ENCODE measurements at places on chromosomes 7 and 10.

DNA sequence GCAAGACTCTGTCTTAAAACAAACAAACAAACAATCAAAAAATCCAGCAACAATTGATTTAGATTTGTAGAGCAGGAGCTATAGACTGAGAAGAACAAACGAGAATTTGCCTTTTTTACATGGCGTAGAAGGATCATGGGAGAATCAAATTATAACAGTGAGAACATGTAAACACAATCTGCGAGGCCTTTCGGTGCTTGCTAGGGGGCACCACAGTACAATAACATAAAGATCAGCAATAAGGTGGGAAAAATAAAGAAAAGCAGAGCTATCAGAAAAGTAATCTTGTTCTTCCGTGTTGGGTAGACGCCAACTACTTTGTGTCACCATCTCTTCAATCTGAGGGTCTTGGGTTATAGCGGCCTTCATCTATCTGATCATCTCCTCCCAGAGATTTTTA is 82.2 kb downstream of the NOD1 start:
- no peak for DNase-seq

GRCh38 chr10:57815949-57816348 is 451.7 kb downstream of the IPMK start:
- DNase-seq, result no peak

DNA sequence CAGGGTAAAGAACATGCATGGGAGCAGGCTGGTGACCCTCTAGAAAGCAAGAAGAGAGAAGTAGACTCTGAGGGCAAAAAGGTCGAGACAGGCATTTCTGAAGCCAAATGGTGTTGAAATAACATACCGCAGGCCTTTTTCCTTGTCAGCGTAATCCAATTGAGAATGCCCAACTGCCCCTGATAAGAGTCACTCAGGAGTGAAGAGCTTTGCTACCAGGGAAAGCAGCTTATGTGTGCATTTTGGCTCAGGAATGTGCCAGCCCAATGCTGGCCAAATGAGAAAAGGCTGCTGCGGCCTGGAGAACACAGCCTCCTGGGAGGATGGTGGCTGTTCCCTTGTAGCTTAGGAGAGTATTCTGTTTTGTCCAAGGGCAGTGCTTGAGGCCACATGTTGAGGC is 61.4 kb upstream of the NFKB2 start:
- DNase-seq, result no peak

DNA sequence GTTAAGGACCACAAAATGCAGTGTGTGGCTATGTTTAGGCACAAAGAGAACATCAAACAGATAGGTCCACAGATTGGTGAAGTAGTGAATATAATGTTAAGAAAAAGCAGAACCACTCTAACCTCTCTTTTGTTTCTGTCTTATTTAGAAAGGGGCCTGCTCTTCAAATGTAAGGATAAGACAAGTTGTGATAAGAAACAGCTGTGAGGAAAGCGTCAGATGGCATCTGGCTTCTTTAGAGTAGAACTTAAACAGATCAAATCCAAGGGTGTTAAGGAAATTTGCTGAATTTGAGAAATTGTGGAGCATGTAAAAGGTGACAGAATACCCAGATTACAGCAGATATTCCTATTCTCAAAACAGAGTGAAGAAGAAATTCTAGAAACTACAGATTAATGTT is 151.0 kb upstream of the LRGUK start:
- no peak for DNase-seq

- DNase-seq, result no peak
These were observed 435.6 kb upstream of the NPVF start for GRCh38 chr7:25663877-25664276.

DNA sequence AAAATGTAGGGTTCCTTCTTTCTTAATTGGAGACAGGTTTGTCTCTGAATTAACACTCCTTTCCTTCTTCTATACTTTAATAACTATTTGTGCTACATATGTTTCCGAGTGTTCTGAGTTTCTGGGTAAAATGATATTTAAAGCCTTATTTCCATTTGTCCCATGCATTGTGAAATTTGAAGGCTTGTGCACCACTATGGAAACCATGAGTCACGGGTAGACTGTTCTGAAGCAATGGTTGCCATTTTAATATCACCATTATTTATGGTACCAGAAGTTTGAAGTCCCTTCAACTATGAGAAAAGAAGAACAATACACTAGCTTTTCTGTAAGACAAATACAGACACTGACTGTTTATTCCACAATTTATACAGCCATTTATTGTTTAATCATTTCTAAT is 44.7 kb upstream of the ZEB1 start:
- DNase-seq, result no peak

GRCh38 chr7:97317575-97317974 is 200.1 kb downstream of the SDHAF3 start:
- no peak for DNase-seq

GRCh38 chr7:55962014-55962413 is 2.4 kb upstream of the NIPSNAP2 start:
- no peak for DNase-seq

GRCh38 chr10:84848967-84849366 is 520.6 kb downstream of the CCSER2 start:
- no peak for DNase-seq

DNA sequence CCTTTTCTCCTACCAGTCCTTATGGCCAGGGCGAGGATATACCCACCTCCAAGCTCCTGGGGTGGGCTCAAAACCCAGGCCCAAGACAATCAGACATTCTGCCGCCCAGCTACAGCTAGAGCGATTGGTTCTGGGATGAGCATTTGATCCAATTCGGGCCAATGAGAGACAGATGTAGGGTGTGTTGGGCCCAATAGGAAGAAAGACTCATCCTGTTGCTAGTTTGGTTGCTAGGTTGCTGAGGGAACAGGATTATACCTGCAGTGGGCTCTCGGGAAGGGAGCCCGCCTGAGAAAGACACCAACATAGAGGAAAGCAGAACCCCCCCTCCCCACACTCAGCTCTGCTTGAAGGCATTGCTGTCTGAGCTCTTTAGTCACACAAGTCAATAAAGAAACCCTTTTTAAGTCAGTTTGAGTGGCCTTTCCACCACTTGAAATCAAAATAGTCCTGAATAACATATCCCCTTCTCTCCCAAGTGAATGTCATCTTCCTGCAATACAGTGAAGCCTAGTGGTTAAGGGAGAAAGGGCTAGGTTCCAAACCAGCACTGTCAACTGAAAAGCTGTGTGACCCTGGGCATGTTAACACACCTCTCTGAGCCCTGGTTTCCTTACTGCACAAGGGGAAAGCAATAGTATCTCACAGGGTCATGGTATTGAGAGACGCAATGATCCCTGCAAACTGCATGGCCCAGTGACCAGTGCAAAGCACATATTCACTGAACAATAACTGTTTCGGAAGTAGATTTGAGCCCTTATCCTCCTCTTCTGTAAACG is 21.8 kb downstream of the ITPRIP start:
- DNase-seq, result no peak

GRCh38 chr7:137546671-137547070 is 203.1 kb upstream of the PTN start:
- DNase-seq, result no peak

DNA sequence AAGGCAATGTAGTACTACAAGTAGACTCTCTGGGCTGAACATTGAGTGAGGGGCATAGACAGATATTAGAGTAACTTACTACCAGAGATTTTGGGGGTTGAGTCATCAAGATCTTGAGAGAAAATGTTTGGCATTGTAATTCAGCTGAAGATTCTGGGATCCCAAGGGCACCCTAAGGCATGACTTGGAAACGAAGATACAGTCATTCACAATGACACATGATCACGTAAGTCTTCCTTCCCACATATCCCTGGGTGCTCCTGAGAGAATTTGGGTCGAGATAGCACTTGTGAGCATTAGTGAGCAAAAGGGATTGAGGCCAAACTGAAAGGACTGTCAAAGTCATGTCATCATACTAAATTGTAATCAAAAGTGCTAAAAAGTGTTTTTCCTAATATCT is 192.5 kb upstream of the PCLO start:
- no peak for DNase-seq

DNA sequence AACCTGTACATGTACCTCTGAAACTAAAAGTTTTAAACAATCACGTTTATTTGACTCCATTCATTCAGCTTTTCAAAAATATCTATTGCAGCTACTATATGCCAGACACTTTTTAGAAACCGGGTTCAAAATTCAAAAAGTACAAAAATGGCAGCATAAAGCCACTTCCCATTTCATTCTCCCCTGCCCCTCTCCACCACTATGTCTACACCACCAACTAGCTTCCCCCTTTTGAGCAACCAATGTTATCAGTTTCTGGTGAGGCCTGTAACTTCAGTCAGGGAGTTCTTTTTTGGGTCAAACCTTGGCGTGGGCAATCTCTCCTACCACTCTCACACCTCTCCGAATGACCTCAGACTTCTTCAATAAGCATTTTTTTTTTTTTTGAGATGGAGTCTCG is 11.5 kb upstream of the HHEX start:
- DNase-seq, result no peak

DNA sequence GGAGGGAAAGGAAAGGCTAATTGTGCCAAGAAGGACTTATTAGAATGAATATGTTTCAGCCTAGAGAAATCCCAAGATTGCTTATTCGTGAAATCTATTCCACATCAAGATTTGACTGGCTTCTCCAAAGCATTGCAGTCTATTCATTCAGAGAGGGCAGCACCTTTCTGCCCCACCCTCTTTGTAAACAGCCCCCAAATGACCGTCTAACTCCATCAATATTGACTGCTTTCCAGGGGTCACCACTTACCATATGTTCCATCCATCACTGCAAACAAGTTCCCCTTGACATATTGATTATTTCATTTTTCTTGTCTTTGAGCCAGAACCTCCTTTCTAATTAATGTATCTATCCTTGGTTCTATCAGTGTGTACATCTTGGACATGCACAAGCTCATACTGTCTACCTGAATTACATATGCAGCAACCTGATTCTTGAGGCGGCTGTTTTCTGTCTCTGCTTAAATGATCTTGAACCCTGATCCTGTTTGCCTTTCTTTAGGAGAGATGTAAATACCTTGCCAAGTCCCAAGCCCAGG is 44.2 kb upstream of the PTER start:
- DNase-seq, result no peak

- no peak for DNase-seq
These were observed 654.8 kb downstream of the LRMDA start for GRCh38 chr10:76086170-76086760.

GRCh38 chr10:91012502-91012901 is 91.6 kb upstream of the ANKRD1 start:
- DNase-seq, result no peak

GRCh38 chr7:134197345-134197744 is 70.2 kb downstream of the LRGUK start:
- no peak for DNase-seq

- DNase-seq, result no peak
These were observed 73.8 kb downstream of the SHOC2 start for GRCh38 chr10:110993024-110993693.

DNA sequence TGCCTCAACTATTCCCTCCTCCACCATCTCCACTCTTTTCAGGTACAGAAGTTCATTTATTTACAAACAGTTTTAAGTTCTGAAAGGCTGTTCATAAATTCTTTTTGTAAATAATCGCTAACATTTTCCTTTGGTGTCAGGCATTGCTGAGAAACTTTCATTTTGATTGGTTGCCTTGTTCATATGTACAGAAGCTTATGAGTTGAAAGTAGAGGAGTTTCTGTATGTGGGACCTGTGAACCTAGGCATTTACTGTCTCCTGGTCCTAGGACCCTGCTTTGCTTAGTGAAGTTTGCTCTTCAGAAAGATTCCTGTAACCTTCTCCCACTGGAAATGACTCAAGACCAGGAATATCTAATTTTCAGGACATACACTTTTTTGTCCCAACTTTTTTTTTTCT is 30.4 kb downstream of the CCSER2 start:
- no peak for DNase-seq

DNA sequence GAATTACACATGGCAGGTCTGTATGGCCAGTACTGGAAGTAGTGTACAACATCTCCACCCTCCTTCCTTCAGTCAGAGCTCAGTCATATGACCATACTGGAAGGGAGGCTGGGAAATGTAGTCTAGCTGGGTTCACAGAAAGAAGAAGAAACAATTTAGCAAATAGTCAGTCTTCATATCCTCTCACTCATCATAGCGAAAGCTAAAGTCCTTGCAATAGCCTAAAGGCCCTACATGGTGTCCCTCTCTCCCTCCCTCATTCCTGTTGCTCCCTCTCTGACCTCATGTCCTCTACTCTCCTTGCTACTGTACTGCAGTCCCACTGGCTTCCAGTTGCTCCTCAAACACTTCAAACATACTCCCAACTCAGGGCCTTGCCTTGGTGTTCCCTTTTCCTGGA is 4.3 kb upstream of the CALU start:
- no peak for DNase-seq

DNA sequence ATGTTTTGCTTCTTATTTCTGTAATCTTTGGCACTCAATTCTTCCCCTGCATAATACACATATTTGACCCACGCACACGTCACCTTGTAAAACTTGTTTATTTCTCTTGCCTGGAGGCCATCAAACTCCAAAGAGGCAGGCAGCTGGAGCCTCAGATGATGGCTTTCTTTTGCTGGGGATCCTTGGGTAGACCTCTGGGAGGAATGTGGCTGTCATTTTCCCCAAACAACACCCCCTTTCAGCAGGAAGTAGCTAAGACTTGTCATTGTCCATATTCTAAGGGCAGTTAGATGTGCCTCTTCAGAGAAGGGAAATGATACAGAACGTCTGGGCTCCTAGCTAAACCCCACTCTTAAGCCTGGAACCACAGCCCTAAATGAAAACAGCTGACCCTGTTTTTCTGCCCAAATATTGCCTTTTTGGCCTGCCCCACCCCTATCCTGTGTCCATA is 111.3 kb downstream of the ITGB8 start:
- no peak for DNase-seq

DNA sequence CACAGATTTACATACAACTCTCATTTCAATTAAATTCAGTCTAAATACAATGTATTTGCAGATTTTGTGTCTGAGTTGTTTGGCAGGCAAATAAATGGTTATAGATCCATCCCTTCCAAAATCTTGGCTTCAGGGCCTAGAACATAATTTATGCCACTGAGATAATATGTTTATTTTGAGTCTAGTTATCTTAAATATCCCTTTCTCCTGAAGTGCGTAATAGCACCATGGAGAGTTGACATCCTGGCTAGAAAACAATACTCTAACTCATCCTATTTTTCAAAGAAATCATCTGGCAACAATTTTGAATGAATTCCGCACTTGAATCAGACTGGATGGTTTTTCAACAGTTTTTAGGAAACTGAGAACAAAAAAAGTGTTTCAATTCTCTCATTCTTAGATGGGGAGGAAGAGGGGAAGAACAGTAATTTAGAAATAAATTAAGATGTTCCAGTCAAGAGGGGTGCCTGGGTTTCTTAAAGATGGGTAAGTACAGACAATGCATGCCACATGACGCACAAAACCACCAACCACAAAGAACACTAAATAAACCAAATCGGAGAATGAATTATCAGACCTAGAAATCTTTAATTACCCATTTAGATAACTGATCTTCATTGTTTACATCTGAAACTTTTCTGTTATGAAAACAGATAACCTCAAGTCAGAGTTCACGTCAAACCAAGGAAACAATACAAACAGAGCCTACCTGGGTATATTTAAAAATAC is 228.7 kb upstream of the PTN start:
- no peak for DNase-seq
